ENCODE measurements at places on chromosomes 11 and 22. TPM values are rescaled to one million over a fixed set of nuclear protein-coding genes. Genes with fewer than 3 reads are reported as not detected.
A peak's percentile ranks its signal among the peaks of the same experiment; 100 is the strongest.

- DNase-seq = no peak
These were observed 101.0 kb upstream of the PARVA start for GRCh38 chr11:12276356-12276755.

GRCh38 chr22:23106906-23107367, 34.9 kb downstream of the RSPH14 start:
- no peak for DNase-seq

DNA sequence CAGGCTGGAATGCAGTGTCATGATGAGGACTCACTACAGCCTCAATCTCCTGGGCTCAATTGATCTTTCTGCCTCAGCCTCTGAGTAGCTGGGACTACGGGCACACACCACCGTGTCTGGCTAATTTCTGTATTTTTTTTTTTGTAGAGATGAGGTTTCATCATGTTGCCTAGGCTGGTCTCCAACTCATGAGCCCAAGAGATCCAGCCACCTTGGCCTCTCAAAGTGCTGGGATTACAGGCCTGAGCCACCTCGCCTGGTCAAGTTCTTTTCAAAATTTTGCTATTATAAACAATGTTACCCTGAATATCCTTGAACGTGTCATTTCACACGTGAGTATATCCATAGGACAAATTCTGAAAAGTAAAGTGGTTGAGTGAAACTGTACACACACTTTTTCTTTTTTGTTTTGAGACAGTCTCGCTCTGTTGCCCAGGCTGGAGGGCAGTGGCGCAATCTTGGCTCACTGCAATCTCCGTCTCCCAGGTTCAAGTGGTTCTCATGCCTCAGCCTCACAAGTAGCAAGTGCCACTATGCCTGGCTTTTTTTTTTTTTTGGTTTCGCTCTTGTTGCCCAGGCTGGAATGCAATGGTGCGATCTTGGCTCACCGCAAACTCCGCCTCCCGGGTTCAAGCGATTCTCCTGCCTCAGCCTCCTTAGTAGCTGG, 21.6 kb upstream of the EP300 start:
- no peak for DNase-seq

GRCh38 chr22:23790819-23791737, 4.3 kb downstream of the SMARCB1 start:
- no peak for DNase-seq

- no peak for DNase-seq
These were observed 11.3 kb downstream of the TRIM29 start for GRCh38 chr11:120126620-120127019.

DNA sequence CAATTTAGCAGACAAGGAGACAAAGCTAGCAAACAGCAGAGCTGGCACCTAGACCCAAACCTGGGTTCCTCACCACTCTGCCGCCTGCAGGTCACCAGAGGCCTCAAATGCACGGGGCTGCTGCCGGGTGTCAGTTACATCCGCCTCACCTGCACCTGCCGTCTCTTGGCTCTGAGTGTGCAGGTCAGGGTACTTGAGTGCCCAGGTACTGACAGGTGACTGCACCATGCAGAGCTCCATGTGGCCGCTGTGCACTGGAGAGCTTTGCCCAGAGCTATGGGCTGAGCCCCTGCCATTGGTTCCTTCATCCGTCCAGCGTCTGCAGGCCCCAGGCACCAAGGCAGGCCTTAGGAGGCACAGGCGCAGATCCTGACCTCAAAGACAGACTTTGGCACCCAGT, 35.0 kb downstream of the PDGFB start:
- DNase-seq = no peak

DNA sequence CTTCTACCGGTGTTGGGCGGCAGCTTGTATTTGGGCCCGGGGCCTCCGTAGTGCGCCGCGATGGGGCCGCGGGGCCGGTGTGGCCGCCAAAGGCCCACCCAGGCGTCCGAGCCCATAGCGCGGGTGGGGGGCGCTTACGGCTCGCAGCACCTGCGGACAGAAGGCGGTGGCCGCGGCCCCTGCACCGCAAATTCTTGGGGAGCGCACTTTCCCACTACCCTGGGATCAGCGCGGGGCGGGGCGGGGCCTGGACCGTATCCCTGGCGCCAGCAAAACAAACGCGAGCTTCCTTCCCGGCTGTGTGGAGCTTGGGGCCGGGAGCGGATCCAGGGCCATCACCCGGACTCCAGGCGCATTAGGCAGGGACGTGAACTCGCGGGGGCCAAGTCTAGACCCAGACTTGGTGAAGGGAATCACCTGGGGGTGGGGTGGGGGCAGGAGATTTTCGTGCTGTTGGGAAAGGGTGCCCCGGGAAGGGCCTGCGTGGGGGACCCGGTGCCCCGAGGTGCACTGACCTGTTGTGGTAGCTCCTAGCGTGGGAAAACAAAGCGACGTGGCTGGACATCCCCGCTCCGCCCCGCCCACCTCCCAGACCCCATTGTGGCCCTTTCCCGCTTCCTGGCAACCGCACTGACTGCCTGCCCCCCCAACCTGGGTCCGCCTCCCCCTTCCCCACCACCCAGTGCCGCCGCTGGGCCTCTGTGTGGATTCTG, 2.3 kb upstream of the TYMP start:
- DNase-seq = peak; percentile 74

DNA sequence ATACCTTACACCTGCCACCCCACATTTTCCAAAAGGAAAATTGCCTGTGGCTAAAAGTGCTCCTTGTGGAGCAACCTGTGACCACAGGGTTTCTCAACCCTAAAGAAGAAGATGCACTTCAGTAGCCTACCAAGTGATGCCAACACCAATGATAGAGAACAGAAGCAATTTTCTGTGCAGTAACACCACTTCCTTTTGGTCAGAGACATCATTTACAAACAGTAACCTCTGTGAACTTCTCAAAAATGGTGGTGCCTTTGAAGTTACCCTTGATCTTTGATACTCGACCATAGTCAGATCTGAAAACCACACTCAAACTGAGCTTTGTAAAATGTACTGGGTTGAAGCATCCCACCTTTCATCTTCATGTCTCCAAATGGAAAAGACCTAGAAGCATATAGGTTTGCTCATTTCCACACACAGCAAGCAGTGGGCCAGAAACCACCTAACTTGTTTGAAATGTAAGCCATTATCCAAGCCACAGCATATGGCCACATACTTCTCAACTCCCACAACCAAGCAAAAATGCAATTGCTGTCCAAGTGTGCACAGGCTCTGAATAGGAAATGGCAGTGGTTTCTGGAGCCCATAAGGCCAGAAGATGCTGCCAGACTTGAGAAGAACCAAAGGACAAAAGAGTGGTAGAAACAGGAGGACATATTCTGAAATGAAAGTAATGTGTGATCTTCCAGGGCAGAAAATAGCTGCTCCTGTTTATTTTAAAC, 24.3 kb downstream of the MPPED2 start:
- DNase-seq = no peak

GRCh38 chr11:102467853-102468580, 15.5 kb upstream of the TMEM123 start:
- DNase-seq = no peak

DNA sequence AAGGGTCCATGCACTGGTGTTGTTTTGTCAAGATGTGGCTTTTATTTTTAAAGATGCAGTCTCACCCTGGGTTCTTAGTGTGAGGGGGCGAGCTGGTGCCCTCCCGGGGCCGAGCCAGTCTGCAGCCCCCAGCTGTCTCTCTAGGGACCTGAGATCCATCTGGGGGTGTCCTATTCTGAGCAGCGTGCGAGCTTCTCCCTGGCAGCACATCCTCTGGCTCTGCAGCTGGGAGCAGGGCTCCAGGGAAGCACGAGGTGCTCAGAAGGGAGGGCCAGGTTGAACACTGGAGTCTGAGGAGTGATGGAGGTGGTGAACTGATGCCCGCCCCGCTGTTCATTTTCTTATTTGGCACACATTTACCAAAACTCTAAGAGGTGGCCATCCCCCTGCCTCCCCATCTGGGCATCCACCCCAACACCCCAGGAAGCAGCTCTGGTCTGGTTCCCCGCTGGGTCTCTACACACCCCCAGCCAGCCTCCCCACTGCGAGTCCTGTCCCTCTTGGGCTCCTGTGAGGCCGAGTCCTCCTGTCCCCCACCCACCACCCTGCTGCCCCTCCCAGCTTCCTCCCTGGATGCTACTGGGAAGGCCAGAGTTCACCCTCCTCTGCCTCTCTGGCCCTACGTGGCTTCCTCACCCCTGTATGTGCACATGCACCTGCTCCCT, 956.4 kb downstream of the BRD1 start:
- DNase-seq = peak; percentile 20

DNA sequence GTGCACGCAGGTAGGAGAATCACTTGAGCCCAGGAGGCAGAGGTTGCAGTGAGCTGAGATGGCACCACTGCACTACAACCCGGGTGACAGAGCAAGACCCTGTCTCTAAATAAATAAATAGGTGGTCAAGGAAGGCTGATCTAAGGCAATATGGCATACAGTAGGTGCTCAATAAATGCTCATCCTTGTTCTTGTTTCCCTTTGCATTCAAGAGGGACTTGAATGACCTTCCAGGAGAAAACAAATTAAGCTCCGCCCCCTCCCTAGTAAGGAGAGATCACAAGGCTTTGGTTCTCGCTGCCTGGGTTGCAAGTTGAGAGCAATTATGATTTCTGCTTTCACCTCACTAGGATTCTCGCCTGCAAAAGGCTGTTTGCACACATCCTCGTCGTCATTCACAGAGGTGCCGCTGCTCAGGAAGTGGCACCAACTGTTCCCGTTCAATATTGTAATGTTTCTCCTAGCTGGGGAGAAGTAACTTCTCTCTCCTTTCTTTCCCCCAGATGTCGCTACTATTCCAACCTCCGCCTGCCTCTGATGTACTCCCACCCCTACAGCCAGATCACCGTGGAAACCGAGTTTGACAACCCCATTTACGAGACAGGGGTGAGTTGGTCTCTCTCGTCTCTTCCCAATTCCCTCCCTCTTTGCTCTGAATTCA, 51.8 kb upstream of the ASPHD2 start:
- DNase-seq = no peak

DNA sequence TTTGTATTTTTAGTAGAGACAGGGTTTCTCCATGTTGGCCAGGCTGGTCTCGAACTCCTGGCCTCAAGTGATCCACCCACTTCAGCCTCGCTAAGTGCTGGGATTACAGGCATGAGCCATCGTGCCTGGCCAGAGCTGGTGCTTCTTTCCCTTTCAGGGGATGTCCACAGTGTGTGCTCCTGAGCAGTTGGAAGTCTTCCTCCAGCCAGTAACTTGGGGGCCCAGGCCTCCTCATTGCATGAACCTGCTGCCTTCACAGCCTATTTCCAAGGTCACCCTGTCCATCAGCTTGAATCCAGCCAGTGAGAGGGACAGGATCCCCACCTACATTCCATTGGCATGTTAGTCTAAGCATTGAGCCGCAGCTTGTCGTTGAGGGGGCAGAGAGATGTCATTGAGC, 12.5 kb downstream of the RTL6 start:
- no peak for DNase-seq

- no peak for DNase-seq
These were observed 193.1 kb upstream of the PITPNB start for GRCh38 chr22:28112190-28112544.

GRCh38 chr11:64409707-64410403, 50.9 kb downstream of the RPS6KA4 start:
- no peak for DNase-seq

DNA sequence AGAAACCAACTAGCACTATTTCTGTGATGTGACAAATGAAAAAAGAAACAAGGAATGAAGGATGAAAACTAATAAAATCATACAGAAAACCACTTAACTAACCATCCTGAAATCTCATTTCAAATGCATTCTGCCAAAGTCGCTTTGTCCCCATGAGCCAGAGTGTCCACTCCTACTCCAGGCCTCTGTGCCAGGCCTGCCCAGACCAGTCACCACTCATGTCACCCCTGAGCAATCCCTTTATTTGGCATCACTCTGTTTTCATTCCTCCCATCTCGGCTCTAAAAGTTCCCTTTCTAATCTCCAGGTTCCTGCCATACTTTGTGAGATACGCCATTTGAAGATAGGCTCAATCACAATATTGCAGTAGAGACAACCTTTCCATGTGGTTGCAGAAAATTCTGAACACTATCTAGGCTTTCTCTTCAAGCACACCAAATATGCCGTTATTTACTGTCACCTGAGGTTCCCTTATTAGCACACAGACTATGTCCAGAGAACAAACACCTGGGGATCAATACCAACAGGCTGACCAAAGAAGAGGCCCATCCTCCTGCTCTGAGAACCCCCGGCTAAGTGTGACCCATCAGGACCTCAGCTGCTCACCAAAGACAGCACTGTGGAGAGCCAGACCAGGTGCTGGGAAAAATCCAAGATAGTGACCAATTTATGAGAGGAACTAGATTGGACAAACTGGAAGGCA, 202.4 kb downstream of the LARGE1 start:
- DNase-seq = no peak

DNA sequence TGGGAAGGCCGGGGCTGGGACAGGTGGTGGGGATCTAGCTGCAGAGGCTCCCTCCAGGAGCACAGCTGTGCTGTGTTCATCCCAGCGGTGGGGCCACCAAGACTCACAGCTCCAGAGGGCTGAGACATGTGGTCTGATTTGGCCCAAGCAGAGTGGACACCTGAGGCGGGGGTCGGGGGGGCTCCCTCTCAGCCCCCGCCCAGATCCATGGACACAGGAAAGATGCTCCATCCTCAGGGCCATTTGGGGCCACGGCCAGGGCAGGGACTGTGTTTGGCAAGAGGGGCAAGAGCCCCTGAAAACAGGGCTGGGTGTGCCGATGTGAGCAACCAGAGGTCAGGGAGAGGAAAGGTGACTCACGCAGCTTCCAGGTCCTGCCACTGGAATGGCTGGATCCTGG, 219.4 kb downstream of the BRD1 start:
- no peak for DNase-seq

- no peak for DNase-seq
These were observed 661.3 kb upstream of the B3GAT1 start for GRCh38 chr11:135073381-135073780.

MCAM gene
- total RNA-seq = 17.2 TPM

OR2AG2 gene
- total RNA-seq = 0.08 TPM

TAF6L gene
- total RNA-seq = 16.5 TPM

OR52E4 gene
- total RNA-seq = not detected

ZNF280A gene
- total RNA-seq = not detected

IFITM10 gene
- total RNA-seq = 2.0 TPM

OR4A16 gene
- total RNA-seq = not detected
